Fibroblast of skin of back (primary cell): ENCODE measurements at places on chromosomes 2 and 18.

GRCh38 chr2:95012881-95013550 is 12.5 kb upstream of the MAL start:
- no peak for DNase-seq

DNA sequence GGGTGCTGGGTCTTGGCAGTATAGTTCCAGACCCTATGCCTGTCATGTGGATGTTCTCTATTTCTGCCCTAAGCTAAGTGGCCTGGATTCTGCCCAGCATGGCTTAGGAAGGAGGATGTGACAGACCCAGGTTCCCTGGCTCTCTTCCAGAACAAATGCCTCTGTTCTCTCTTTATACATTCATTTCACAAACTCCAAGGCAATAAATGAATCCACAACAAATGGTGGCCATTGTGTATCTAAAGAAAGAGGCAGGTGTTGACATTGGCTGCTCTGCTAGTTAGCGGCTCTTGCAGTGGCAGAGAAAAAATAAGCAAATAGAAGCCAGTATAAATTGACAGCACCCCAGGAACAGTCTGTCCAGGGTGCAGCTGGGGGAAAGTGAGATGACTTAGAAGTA is 298.6 kb downstream of the SUCLG1 start:
- DNase-seq, result no peak

GRCh38 chr18:61731693-61732376 is 161.0 kb downstream of the RNF152 start:
- DNase-seq, result no peak

DNA sequence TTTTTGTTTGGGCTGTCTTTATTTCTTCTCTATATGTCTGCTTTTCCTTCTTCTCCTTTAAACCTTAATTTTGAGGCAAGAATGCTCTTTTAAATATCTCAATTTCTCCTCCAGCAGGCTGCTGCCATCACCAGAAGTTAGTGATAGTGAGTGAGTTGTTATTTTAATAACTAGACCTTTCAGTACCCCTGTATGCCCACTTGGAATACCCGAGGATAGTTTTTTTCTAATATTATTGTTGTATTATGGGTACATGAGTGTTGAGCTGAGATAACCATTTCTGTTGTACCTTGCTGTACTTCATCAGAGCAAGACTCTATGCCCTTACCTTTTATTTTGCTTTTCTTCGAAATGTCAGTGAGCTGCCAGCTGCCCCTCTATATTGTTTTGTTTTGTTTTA is 50.1 kb downstream of the PPM1B start:
- no peak for DNase-seq

DNA sequence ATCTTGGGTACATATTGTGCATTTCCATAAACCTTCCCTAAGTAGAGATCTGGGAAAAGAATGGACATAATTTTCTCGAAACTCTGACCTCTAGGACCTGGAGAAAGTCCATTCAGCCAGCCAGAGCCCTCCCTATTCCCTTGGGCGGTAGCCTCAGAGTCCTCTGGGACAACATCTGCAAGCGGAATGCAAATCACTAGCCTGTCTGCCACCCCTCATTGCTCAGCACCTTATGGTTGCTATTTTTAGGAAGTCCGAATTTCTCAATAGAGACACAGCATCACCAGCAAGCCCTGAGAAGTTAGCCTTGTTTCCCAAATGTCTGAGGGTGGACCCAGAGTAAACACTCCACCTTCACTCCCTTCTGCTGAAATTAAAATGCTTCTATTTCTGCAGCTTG is 17.6 kb upstream of the CD28 start:
- no peak for DNase-seq

DNA sequence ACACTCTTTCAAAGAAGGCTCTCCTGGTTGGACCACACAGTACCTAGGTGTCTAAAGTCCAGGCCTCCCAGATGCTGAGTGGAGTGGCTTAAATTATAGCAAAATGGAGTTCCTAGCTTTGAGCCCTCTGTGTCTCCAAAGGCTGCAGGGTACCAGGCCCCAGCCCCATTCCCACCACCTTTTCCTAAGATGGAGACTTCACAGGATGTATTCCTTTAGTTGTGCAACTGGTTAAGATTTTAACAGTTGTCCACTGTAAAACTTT is 4.9 kb downstream of the SMAD7 start:
- no peak for DNase-seq

- peak; percentile 53 for DNase-seq
Measured at GRCh38 chr2:43223521-43224001, 2.8 kb downstream of the ZFP36L2 start.

DNA sequence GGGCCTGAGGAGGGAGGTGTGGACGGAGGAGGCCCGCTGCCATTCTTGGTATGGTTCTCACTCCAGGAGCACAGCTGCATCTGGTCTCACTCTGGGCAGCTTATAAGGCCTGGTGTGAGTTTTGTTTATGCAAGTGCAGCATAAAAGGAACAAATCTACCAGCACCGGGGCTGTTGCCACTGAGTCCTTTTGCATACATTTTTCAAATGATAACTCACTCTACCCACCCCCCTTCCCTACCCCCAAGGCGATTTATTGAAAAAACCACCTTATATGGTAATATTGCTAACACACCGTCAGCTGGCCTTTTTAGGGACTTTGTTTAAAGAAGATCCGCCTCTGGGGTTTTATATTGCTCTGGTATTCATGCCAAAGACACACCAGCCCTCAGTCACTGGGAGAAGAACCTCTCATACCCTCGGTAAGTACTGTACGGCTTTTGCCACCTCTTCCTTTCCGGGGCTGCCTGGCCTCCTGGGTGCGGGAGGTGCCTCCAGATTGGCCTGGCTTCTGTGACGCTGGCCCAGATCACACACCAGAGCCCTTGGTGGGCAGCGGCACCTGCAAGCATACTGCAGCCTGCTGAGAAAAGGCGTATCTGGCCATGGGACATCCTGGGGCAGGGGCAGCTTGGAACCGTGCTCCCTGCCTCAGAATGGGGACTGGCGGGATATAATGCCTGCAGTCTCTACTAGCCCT is at the start of gene ACTG2:
Gene ACTG2 (plus strand): TSS at position 378 of the 699 bp plus-strand sequence. CDS start 8,304 bp downstream, outside the sequence.
- DNase-seq, result peak; percentile 95

GRCh38 chr2:218567797-218568189 is 358 bp downstream of the USP37 start:
- DNase-seq, result no peak

- DNase-seq, result no peak
Measured at GRCh38 chr2:26072925-26073768, 39.3 kb downstream of the RAB10 start.

DNA sequence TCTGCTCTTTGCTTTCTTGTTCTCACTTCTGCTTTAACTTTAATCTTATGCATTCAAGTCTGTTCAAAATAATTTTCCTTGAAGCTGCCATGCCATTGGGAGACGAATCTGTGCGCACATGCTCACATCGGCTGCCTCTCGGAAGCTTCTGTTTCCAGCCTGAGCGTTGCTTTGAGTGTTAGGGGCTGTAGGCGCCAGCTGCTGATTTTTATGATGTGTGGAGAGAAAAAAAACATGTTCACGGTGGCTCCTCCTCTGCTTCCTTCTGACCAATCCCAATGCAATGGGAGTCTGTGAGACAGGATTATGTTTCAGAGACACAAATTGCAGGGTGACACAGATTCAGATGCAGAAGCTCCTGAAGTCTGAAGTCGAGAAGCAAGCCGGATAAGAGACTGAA is at the start of gene MC4R:
Gene MC4R (minus strand): TSS at position 180 of the 400 bp plus-strand sequence. CDS start 426 bp downstream, outside the sequence.
- DNase-seq, result peak; percentile 86

GRCh38 chr2:21866316-21866715 is 742.5 kb downstream of the TDRD15 start:
- no peak for DNase-seq

DNA sequence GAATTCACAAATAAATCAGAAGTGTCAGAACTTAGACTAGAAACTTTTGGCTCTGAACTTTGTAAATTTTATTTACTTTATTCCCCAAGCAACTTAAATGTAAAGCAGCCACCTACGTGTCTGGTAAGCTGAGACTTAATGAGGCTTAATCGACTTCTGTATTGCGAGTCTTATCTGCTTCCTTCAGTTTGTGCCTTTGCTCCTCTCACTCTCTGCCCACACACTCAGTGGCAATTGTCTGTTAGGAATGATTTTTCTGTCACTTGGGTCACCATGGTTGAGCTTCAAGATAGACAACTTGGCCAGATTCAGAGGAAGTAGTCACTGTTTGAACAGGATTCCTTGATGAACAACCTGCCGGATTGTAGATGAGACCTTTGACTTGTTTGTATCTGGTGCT is 691.4 kb upstream of the FSHR start:
- no peak for DNase-seq

- no peak for DNase-seq
Measured at GRCh38 chr2:44102790-44103562, 65.7 kb upstream of the PPM1B start.

- peak; percentile 65 for DNase-seq
Measured at GRCh38 chr18:74370115-74370514, 54.5 kb downstream of the C18orf63 start.

- DNase-seq, result no peak
Measured at GRCh38 chr2:143255899-143256298, 126.7 kb downstream of the ARHGAP15 start.

GRCh38 chr2:241219030-241219382 is 30.5 kb downstream of the ANO7 start:
- DNase-seq, result no peak

DNA sequence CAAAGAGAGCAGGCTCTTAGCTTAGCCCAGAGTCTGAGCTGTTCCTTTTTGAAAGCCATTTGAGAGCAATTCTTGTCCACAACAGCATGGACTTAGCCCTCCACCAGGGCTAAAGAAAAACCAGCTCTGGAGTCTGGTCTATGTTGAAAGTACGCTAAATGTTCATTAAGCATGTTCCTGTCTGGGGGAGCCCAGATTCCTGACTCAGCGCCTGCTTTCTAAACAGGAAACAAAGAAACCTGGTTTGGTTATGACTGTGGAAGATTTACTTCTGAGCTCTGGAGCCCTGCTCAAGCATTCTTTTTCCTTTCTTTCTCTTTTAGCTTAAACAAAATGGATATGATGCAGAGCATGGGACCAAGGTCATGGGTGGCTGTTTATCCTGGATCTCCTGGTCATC is 279.8 kb downstream of the RBM43 start:
- DNase-seq, result peak; percentile 9

- peak; percentile 95 for DNase-seq
Measured at GRCh38 chr2:43221763-43222474, 4.5 kb downstream of the ZFP36L2 start.

- no peak for DNase-seq
Measured at GRCh38 chr2:37683921-37684780, 12.7 kb upstream of the CDC42EP3 start.

GRCh38 chr2:16216558-16216945 is 276.2 kb downstream of the MYCN start:
- DNase-seq, result no peak

GRCh38 chr2:102107741-102108070 is 34.8 kb upstream of the IL1R1 start:
- no peak for DNase-seq

GRCh38 chr2:97702731-97703470 is 10.5 kb upstream of the ZAP70 start:
- DNase-seq, result no peak

DNA sequence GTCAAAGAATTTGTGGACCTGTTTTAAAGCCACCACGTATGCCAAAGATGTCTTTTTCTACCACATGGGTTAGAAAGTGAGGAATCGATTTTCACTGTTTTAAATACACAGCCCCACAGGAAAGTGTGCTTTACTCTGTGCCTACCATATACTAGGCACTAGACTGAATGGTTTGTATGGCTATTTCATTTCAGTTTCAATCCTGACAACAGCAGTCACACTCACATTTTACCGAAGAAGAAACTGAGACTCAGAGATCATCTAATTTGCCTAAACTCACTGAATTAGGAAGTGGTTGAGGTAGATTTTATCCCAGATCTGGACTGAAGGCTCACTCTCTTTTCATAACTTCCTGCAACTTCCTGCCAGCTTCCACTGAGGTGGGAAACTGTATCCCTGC is 176.4 kb downstream of the ALK start:
- no peak for DNase-seq

DNA sequence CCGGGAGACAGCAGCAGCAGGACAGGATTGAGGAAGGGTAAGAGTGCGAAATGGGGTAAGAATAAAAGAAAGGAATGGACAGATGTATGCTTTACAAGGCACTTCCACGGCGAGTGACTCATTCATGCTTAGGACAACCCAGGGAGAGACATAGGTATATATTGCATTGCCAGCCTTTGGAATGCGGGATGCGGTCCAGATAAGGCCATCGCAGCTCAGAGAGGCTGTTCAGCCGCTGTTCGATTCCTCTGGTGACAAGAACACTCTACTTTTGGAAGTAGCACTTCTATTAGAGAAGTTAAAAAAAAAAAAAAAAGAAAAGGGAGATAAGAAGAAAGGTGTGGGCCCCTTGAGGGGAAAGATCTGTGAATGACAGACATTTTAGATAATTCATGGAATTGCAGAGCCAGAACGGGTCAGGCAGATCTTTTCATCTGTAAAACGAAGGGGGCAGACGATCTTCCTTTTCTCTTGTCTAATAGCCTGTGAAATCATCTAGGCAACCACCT is 819 bp upstream of the NCOA1 start:
- DNase-seq, result peak; percentile 59

GRCh38 chr18:31451625-31452024 is 4.1 kb downstream of the DSG3 start:
- DNase-seq, result no peak

- peak; percentile 94 for DNase-seq
Measured at GRCh38 chr2:191048073-191048472, 34.1 kb upstream of the STAT1 start.

DNA sequence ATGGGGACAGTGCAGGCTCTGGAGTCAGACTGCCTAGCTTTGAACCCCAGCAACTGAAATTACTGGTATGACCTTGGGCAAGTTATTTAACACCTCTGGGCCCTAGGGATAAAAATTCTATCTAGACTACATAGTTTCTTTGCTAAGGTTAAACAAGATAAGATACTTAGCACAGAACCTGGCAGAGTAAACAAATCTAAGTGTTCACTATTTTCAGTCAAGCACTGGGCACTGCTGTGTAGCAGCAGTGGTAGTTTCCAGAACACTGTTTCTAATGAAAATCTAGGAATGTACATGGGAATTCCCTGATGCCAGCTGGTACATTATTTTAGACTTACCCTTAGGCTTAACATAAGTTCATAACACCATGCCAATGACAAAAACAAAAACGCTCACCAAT is 17.2 kb downstream of the CERKL start:
- no peak for DNase-seq

DNA sequence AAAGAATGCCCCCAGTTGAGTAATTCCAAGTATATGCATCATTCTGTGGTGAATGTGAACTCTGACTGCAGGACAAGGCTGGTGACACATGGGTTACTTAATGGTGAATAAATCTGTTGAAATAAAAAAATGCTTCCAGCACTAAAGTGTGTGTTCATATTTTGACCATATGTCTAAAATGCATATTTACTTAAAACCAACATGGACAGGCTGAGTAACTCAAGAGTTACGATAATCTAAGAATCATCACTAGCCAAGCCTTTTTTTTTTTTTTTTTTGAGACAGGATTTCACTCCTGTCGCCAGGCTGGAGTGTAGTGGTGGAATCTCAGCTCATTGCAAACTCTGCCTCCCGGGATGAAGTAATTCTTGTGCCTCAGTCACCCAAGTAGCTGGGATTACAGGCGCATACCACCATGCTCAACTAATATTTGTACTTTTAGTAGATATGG is 47.1 kb upstream of the CCBE1 start:
- DNase-seq, result peak; percentile 99

GRCh38 chr18:58788971-58789875 is 75.5 kb upstream of the ZNF532 start:
- peak; percentile 76 for DNase-seq

- DNase-seq, result no peak
Measured at GRCh38 chr2:203501873-203502272, 33.2 kb downstream of the RAPH1 start.
